Stimulated activated CD4-positive, alpha-beta T cell treated with anti-CD3 and anti-CD28 coated beads, Interleukin-1b, Interleukin-23, amount 100 ng/mL, for 24 hours (primary cell): ENCODE measurements at places on chromosomes 1 and 21.

DNA sequence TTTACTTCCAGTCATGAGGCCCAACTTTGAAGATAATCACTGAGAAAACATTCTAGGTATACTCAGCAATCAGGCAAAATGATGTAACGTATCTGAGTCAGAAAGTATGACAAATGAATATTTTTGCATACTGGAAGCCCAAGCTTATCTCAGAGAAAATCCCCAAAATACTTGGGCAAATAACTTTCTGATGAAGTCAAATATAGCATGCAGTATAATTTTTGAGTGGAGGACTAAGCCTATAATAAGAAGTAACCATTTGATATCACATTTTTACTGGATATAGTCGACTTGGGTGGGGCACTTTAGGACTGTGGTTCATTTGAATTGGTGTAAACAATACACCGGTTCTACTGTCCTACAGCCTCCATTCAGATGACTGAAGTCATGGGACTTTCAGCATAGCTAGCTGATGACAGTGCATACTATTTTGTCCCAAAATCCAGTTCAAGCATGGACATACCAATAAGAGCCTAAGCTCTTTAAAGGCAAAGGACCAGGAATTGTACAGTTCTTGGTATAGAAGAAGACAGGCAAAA is 2.3 kb upstream of the GADD45A start:
- DNase-seq: no peak

DNA sequence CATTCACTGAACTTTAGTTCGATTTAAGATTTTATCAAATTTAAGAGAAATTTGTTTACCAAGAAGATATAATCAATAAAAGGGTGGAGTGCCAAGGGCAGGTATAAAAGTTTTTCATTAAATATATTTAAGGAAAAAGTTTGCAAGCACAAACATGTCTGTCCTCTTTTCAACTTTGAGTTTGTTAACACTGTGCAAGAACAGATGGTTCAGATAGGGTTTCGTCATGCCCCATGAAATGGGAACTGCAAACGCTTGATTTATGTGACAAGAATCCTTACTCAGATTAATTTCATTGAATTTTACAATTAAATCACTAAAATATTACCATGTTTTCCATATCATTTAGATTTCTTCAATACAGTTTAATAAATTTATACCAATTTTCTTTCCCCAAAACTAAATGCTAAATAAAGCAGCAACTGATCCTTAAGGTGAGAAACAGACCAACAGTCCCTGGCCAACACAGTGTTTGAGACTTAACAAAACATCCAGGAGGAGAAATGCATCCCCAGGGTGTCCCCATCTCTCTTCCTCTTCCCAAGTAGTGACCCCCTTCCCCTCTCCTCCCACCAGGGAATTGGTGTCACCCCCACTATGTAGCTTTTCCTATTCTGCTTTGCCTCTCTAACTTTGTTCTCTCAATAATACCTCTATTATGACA is 292.9 kb downstream of the LTN1 start:
- no peak for DNase-seq

- DNase-seq: no peak
Observed at GRCh38 chr1:107683683-107684082, 281.3 kb downstream of the VAV3 start.

DNA sequence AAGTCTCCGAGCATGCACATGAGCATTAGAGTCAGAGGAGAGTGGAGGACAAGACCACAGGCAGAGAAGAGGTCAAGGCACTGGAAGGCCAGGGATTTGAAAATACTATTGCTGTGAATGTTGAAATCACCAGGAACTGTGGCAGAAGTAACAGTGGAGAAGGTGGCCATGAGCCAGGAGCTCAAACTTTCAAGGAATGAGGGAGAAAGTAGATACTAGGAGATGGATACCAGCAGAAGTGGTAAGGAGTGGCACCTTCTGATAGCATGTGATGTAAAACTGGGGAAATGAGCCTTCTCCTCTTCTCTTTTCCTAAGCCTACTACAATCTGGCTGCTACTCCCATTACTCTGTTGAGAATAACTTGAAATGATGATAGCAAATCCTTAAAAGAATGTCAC is 1.8 kb upstream of the CR1 start:
- no peak for DNase-seq

DNA sequence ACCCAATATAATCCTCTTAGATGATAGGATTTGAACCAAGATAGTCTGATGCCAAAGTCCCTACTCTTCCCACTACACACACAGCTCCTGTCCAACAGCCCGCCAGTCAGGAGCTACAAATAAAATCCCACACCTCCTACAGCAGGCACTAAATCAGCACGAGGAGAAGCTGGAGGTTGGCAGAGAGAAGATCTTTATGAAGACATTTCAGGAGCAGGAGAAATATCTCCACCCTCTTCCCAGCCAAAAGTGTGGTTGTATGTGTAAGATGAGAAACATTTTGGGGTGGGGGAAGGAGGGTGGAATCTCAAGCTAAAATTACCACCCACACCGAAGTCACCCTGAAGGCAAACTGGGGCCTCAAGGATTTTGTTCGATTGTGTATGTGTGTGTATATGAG is 54.5 kb downstream of the PLXNA2 start:
- DNase-seq: no peak

GRCh38 chr1:170670802-170671628 is 7.1 kb downstream of the PRRX1 start:
- DNase-seq: peak; percentile 28

DNA sequence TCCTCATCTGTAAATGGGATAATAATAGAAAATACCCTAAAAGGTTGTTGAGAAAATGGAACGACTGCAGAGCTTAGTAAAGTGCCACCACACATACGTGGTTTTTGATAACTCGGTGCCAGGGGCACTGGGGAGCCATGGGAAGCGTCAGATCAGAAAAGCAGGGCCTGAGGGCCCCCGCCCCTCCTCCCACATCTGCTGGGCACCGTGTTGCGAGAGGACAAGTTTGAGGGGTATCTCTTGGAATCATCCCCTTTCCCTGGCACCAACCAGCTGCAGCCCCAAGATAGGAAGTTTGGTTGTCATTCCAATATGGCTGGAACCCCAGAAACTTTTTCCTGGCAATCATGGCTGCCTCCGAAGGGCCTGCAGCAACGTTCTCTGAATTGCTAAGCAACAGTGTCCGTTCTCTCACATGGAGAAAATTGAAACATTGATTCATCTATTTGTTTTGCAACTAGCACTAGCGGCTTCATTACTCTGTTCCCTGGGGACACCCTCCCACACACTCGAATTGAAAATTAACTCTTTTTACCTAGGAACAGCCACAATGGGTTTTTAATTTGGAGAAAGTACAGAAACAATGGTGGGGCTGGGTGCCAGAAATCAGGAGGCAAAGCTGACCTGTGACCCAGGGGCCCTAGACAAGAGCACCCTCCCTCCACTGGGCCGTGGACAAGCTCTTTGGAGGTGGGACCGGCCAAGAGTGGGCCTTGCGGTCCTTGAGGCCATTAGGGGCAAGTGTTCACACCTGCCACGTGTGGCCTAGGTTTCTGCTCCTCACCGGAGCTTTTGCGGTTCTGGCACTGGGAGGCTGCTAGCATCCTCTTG is 190.0 kb upstream of the VAMP3 start:
- DNase-seq: no peak

GRCh38 chr1:84912726-84913554 is 19.9 kb upstream of the LPAR3 start:
- DNase-seq: no peak

GRCh38 chr1:94349853-94350252 is 68.3 kb upstream of the ABCD3 start:
- DNase-seq: no peak

DNA sequence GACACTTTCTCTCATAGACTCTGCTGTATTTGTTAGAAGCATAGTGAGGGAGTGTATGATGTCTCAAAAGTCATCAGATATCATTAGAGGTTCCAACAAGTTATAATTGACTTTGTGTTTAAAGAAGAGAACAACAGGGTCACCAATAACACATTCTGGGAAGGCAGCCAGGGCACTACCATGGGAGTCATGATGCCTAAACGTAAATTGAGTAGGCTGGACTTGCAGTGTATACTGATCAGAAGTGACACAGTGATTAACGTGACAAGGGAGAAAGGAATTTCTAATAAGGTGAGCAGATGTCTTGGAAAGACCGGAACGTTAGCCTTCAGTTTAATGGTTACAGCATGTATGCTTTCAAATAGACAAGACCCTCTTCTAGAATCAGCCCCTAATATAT is 973.2 kb downstream of the NCAM2 start:
- no peak for DNase-seq

GRCh38 chr1:70961374-70961975 is 86.1 kb downstream of the PTGER3 start:
- DNase-seq: no peak

GRCh38 chr1:207336559-207337467 is 15.3 kb downstream of the CD55 start:
- no peak for DNase-seq

DNA sequence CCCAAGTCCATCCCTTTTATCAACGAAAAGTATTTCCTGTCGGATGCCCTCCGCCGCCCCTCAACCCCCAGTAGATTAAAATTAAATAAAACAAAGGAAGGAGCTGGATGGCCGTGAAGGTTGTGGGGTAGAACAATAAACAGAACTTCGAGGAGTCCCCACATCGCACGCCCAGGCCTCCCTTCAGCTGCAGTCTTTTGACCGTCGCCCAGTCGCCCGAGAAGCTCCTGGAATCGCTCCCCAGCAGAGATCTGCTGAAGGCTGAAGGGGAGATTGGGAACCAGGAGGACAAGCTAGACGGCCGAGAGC is 905 bp downstream of the BARHL2 start:
- DNase-seq: no peak

DNA sequence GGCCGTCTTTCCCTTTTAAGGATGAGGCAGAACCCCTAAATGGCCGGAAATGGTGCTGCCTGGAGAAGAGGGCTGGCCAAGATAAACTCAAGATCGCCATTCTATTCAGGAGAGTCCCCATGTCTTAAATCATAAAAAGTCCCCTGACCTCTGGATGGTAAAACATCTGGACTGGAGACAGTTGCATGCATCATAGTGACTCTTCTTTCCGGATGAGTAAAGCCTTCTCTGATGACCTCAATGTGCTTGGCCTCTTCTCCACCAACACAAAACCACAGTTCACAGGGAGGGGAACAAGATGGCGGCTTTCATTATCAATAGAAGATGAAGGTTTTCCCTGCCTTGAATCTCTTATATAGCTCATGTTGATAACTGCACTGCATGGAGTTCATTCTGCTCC is 27.5 kb upstream of the H6PD start:
- no peak for DNase-seq

DNA sequence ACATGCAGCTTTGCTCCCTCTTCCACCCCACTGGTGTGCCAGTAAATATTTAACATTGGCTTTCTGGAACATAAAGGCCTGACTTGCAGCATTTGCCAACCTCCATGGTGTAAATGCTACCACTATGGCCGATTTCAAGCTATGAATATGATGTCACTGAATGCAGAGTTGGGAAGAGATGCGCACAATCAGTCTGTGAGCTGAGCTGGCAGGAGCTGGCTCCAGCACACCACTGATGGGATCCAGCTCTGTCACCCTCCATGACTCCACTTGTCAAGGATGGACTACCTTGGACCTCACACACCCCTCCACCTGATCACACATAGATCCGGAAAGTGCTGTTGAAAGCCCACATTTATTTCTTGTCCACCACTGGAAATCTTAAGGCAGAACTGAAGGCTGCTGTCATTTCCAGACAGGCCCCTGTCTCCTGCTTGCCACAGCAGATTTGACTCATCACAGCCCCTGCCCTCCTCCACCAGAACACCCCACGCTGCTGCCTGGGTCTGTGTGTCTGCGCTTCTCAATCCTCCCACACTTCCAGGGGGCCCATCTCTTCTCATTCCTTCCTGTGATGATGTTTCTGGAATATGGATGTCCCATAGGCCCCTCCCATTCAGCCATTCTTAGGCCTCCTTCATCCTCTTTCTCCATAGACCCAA is 82.2 kb upstream of the BCAR3 start:
- no peak for DNase-seq

DNA sequence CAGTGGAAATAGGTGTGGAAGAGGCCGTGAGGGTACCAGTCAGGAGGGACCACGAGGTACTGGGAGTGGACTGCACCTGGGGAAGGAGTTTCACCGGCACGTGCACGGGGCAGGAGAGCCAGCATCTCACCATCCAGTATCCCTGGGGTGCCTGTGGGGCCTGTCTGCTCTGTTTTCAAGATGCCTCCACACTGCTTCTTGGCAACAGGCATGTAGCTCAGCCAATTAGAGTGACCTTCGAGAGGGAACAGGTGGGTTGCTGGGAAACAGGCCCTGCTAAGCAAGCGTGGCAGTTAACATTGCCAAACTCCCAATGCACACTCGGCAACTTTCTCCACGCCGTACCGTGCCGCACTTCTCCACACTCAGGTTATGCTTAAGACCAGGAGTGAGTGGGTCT is 17.7 kb downstream of the KCNC4 start:
- no peak for DNase-seq

DNA sequence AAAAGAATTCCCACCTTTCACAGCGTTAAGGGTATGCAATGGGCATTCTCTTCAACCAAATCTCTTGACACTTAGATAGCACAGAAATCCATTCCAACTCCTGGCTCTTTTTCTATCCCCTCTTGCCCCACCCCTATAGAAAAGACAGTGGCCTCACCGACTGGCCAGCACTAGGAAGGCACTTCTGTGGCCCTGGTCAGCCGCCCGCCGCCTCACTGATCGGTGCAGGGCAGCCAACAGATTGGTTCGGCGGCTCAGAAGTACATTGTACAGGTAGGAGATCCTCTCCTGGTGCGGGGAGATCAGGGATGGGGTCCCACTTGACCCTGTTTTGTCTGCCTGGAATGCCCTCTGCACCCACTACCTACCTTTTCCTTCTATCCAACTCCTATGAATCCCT is 9.3 kb downstream of the DCST2 start:
- no peak for DNase-seq
